ENCODE measurements at places on chromosomes 4 and X. TPM values are rescaled to one million over a fixed set of nuclear protein-coding genes. Genes with fewer than 3 reads are reported as not detected.

- no peak for DNase-seq
- no peaks in the 10 kb centered on the region for H3K36me3 ChIP-seq
- H3K27me3 ChIP-seq: no peaks in the 10 kb centered on the region
- H3K27ac ChIP-seq: no peak overlapping the region
- no peak overlapping the region for H3K4me3 ChIP-seq
These were observed 205.1 kb downstream of the PPP3CA start for GRCh38 chr4:101142259-101142658.

DNA sequence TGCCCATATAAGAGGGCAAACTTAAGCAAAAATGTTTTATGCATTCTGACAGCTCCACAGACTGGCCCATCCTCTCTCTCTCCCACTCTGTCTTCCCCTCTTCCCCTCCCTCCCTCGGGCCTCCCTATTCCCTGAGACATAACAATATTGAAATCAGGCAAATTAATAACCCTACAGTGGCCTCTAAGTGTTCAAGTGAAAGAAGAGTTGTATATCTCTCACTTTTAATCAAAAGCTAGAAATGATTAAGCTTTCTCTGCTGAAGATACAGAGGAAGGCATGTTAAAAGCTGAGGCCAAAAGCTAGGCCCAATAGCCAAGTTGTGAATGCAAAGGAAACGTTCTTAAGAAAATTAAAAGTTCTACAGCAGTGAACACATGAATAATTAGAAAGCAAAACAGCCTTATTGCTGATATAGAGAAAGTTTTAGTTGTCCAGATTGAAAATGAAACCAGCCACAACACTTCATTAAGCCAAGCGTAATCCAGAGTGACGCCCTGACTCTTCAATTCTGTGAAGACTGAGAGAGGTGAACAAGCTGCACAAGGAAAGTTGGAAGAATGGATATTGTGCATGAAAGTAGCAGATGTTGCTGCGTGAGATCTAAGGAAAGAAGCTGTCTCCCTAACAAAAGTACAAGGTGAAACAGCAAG, 54.9 kb downstream of the USO1 start:
- no peak overlapping the region for H3K27ac ChIP-seq
- no peaks in the 10 kb centered on the region for H3K36me3 ChIP-seq
- no peaks in the 10 kb centered on the region for H3K4me1 ChIP-seq
- no peaks in the 10 kb centered on the region for H3K27me3 ChIP-seq
- no peak overlapping the region for H3K4me3 ChIP-seq

- H3K27me3 ChIP-seq: no peaks in the 10 kb centered on the region
- H3K27ac ChIP-seq: no peak overlapping the region
- DNase-seq: no peak
- H3K4me3 ChIP-seq: peak overlapping the region; percentile 88
These were observed 823 bp upstream of the MAN2B2 start for GRCh38 chr4:6573986-6574746.

- no peaks in the 10 kb centered on the region for H3K4me1 ChIP-seq
- no peak overlapping the region for H3K27ac ChIP-seq
These were observed 65.1 kb upstream of the CCDC160 start for GRCh38 chrX:134171661-134172587.

GRCh38 chr4:120673696-120674095, 248.8 kb downstream of the PRDM5 start:
- no peaks in the 10 kb centered on the region for H3K36me3 ChIP-seq
- H3K27ac ChIP-seq: no peak overlapping the region
- H3K4me1 ChIP-seq: no peaks in the 10 kb centered on the region
- no peaks in the 10 kb centered on the region for H3K27me3 ChIP-seq
- H3K4me3 ChIP-seq: no peak overlapping the region

DNA sequence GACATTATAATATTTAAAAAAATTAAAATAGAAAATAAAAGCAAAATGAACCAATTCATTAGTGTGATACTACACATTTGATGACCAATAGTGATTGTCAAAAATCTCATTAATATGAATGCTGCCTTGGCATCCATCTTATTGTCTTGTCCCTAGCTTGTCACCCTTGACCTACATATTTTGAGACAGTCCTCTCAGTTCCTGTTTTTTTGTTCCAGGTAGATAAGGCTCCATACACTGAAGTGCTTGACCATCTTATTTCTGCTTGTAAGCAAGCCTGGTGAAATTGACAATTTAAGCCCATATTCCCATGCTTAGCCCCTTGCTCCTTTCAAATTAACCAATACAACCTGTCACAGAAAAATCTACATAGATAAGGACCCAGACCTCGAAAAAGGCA, 534.0 kb upstream of the FMR1 start:
- no peak for DNase-seq
- no peaks in the 10 kb centered on the region for H3K27me3 ChIP-seq
- H3K27ac ChIP-seq: no peak overlapping the region
- H3K4me1 ChIP-seq: no peaks in the 10 kb centered on the region

DNA sequence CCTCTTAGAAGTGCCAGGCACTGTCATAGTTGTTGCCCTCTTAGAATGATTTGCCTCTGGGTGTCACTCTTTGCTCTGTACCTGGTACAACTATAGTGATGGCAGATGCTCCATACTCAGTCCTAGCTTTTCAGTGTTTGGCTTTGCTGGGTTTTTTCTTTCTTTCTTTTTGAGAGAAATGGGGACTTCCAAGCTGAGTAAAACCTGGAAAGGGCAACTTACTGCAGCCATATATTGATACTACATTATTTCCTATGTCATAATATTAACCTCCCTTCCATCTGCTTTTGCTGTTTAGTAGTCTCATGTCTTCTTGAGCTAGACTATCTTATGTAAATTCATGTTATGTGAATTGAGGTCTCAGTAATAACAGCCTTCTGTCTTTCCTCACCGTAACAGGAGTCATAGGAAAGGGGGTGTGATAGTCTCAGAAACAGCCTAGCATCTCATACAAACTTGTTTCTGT, 49.0 kb downstream of the NIPAL1 start:
- no peaks in the 10 kb centered on the region for H3K36me3 ChIP-seq
- no peaks in the 10 kb centered on the region for H3K27me3 ChIP-seq
- no peak for DNase-seq
- no peak overlapping the region for H3K27ac ChIP-seq
- H3K4me3 ChIP-seq: no peak overlapping the region

DNA sequence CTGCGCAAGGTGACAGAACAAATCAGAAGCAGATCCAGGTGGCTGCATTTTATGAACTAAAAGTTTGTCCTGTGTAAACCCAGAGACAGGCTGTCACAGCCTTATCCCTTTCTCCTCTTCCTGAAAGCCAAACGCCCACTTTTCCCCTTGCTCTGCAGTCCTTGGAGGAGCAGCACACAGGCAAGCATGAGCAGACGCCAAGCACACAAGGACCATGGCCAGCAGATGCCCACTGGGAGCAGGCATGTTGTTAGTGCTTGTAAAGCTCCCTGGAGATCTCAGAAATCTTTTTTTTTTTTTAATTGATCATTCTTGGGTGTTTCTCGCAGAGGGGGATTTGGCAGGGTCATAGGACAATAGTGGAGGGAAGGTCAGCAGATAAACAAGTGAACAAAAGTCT, 11.5 kb upstream of the HOPX start:
- no peaks in the 10 kb centered on the region for H3K27me3 ChIP-seq
- H3K4me1 ChIP-seq: no peaks in the 10 kb centered on the region
- H3K27ac ChIP-seq: no peak overlapping the region
- DNase-seq: no peak
- H3K4me3 ChIP-seq: no peak overlapping the region

- H3K36me3 ChIP-seq: no peaks in the 10 kb centered on the region
- no peak for DNase-seq
- H3K4me1 ChIP-seq: peaks cover 32% of the 10 kb centered on the region
- no peak overlapping the region for H3K4me3 ChIP-seq
These were observed 420.6 kb upstream of the PABPC4L start for GRCh38 chr4:134622199-134622598.

DNA sequence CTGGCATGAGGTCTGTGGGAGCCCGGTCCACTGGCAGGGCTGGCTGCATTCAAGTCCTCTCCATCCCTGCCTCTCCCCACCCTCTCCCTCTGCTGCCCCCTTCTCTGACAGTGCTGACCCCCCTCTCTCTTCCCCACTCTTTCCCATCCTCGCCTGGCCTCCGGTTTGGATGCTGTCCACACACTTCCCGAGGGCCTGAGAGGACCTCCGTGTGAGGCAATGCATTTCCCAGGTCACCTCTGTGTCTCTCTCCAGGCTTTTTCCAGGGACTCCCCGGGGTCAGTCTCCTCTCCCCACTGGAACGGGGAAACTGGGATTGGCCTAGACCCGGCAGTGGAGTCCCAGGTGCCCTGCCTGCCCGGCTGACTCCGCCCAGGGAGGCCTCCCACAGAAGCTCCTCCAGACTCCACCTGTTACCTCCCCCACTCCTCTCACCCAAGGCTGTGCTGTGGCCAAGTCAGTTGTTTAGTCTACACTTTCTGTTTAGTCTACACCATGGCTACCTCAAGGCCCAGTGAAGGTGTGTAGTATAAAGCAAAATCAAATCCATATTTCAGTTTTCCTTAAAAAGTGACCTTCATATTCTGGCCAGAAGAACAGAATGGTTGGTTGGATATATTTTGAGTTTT, 146.8 kb downstream of the PTTG2 start:
- H3K4me3 ChIP-seq: no peak overlapping the region
- H3K27me3 ChIP-seq: no peaks in the 10 kb centered on the region
- no peaks in the 10 kb centered on the region for H3K36me3 ChIP-seq
- no peak overlapping the region for H3K27ac ChIP-seq

DNA sequence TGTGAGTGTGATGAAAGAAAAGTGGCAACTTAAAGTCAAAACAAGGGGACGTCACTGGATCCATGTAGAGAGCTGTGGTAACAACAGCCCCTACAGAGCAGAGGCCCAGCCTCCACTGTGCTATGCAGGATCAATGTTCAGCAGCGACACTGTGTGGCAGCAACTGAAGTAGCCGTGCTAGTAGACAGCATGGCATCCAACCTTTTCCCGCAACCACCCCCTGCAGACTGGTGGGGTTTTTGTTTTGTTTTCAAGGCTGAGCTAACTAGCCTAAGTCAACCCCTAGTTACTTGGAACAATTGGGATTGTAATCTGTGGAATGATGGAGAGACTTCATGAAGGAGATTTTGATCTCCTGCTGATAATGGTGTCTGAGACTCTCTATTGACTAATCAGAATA, 44.4 kb upstream of the PPARGC1A start:
- H3K27me3 ChIP-seq: no peaks in the 10 kb centered on the region
- no peaks in the 10 kb centered on the region for H3K36me3 ChIP-seq
- no peak overlapping the region for H3K27ac ChIP-seq
- no peak for DNase-seq
- H3K4me3 ChIP-seq: no peak overlapping the region
- no peaks in the 10 kb centered on the region for H3K4me1 ChIP-seq

- no peak for DNase-seq
- H3K27me3 ChIP-seq: no peaks in the 10 kb centered on the region
- H3K4me3 ChIP-seq: no peak overlapping the region
- no peaks in the 10 kb centered on the region for H3K4me1 ChIP-seq
These were observed 9.9 kb upstream of the GK start for GRCh38 chrX:30643313-30643821.

DNA sequence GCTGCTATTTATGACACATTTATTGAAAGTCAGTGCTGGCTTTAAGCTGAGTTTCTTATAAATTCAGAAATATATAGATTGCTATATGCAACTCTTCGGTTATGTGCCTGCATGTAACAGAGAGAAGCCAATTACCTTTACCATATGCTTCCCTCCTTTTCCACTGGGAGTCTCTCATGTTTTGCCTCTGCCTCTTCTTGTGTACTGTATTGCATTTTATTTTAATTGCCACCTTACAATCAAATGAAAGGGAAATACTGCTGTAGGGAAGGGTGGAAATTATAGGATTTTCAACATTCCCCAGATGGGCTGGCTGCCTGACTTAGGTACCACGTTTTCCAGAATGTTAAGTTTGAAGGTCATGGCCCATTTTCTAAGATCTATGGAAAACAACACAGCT, 655.4 kb upstream of the SLIT2 start:
- no peaks in the 10 kb centered on the region for H3K36me3 ChIP-seq
- H3K4me3 ChIP-seq: no peak overlapping the region
- H3K27ac ChIP-seq: no peak overlapping the region
- DNase-seq: no peak
- H3K4me1 ChIP-seq: no peaks in the 10 kb centered on the region

- H3K27me3 ChIP-seq: no peaks in the 10 kb centered on the region
- no peak for DNase-seq
- H3K4me3 ChIP-seq: no peak overlapping the region
- H3K36me3 ChIP-seq: no peaks in the 10 kb centered on the region
These were observed 701.8 kb downstream of the PCDH7 start for GRCh38 chr4:31422006-31422405.

GRCh38 chr4:15531792-15532191, 62.1 kb downstream of the CC2D2A start:
- H3K4me3 ChIP-seq: no peak overlapping the region
- H3K4me1 ChIP-seq: no peaks in the 10 kb centered on the region
- no peak for DNase-seq

DNA sequence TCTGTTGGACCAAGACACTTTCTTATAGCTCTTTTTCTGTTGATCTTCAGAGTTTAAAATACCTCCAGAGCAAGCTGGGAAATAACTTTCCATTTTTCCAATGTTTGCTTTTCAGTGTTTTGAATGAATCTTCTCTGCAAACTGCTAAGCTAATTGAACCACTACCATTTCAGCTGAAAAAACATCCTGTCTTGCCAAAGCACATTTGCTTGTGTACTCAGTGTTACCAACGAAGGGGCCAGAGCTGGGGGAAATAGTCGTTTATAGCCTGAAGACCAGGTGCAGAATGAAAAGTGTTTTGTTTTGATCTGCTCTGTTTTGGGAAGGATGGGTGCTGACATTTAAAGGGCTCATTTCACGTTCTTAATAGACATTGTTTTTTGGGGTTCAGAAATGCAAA, 88.4 kb upstream of the CLNK start:
- no peaks in the 10 kb centered on the region for H3K4me1 ChIP-seq
- H3K27me3 ChIP-seq: no peaks in the 10 kb centered on the region
- DNase-seq: no peak
- no peak overlapping the region for H3K4me3 ChIP-seq
- no peak overlapping the region for H3K27ac ChIP-seq

The PSAPL1 gene
- total RNA-seq: 14.3 TPM

The TLR6 gene
- not detected for total RNA-seq

The SLC49A3 gene
- total RNA-seq: 0.20 TPM

The AADAT gene
- total RNA-seq: 10.5 TPM

The MXRA5 gene
- total RNA-seq: not detected

The SORCS2 gene
- total RNA-seq: 1.6 TPM

The AMTN gene
- not detected for total RNA-seq

The GAGE12J gene
- not detected for total RNA-seq

The ESX1 gene
- not detected for total RNA-seq

The CDS1 gene
- 18.1 TPM for total RNA-seq

The SPP1 gene
- total RNA-seq: 0.77 TPM

The EIF2S3 gene
- total RNA-seq: 240 TPM

The EOLA1 gene
- 10.2 TPM for total RNA-seq

The MID1 gene
- total RNA-seq: 61.3 TPM

The BCORL1 gene
- total RNA-seq: 21.1 TPM

Data from Caco-2 (cell line).